ENCODE measurements at places on chromosomes 11 and 22. TPM values are rescaled to one million over a fixed set of nuclear protein-coding genes. Genes with fewer than 3 reads are reported as not detected.
A peak's percentile ranks its signal among the peaks of the same experiment; 100 is the strongest.

GRCh38 chr11:19789835-19790710 is 77.4 kb downstream of the NAV2 start:
- H3K27ac ChIP-seq: no peak overlapping the region
- no peaks in the 10 kb centered on the region for H3K36me3 ChIP-seq
- H3K4me3 ChIP-seq: no peak overlapping the region
- peaks cover 6% of the 10 kb centered on the region for H3K27me3 ChIP-seq

- no peaks in the 10 kb centered on the region for H3K4me1 ChIP-seq
- peaks cover 6% of the 10 kb centered on the region for H3K27me3 ChIP-seq
- H3K4me3 ChIP-seq: no peak overlapping the region
- no peaks in the 10 kb centered on the region for H3K36me3 ChIP-seq
- no peak for DNase-seq
- H3K27ac ChIP-seq: no peak overlapping the region
These were observed 10.7 kb downstream of the LMO1 start for GRCh38 chr11:8252946-8253345.

GRCh38 chr11:114354076-114354475 is 46.2 kb downstream of the C11orf71 start:
- no peaks in the 10 kb centered on the region for H3K36me3 ChIP-seq
- no peak overlapping the region for H3K27ac ChIP-seq
- no peak overlapping the region for H3K4me3 ChIP-seq
- no peaks in the 10 kb centered on the region for H3K4me1 ChIP-seq
- peaks cover 18% of the 10 kb centered on the region for H3K27me3 ChIP-seq
- DNase-seq: no peak

GRCh38 chr11:45048870-45049691 is 97.4 kb upstream of the PRDM11 start:
- H3K4me3 ChIP-seq: no peak overlapping the region
- peaks cover 1% of the 10 kb centered on the region for H3K36me3 ChIP-seq
- peaks cover 9% of the 10 kb centered on the region for H3K4me1 ChIP-seq
- peaks cover 7% of the 10 kb centered on the region for H3K27me3 ChIP-seq
- no peak overlapping the region for H3K27ac ChIP-seq

DNA sequence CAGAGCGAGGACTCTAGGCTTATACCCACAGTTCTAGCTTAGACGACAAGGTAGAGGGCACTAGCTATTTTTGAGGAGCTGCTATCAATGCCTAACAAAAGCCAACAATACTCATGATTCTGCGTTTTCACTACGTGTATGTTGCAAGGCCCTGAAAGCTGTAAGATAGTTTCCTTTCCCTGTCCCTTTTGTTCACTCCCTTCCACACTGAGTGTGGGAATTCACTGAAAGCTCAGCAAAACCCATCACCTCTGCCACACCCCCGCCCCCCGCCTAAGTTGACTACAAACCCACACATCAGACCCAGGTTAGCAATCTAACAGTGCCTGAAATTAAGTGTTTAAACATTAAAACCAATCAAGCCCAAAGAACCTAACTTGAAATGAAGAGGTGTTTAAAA is 6.2 kb upstream of the LDLRAD3 start:
- no peaks in the 10 kb centered on the region for H3K4me1 ChIP-seq
- no peak overlapping the region for H3K27ac ChIP-seq
- no peaks in the 10 kb centered on the region for H3K36me3 ChIP-seq
- DNase-seq: no peak

DNA sequence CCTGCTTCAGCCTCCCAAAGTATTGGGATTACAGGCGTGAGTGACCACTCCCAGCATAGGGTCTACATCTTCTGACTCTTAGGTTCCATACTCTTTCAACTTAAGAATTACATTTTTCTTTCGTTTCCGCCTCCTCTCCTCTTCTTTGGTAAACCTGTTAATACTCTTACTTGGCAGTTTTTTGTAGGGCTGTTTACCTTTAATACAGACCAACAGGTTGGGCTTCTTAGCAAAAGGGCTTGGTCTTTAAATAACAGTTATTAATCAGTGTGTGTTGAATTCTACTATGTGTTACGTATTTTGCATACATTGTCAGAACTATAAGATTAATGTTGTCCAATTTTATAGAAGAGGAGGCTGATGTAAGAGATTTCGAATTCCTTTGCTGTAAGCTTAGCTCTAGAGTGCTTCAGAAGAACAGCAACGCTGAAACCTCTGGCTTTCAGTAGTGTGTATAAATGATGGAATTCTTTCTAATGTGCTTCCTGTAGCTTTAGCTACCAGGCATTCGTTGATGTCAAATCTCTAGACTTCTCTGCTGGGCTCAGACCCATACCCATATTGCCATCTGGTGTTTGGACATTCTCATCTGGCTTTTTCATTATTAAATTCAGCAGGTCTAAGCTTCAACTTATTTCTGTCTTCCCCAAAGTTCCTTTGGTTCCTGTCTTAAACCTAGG is 3.1 kb downstream of the FDX1 start:
- no peak overlapping the region for H3K4me3 ChIP-seq
- peaks cover 31% of the 10 kb centered on the region for H3K4me1 ChIP-seq
- H3K36me3 ChIP-seq: peaks cover 9% of the 10 kb centered on the region
- no peak for DNase-seq
- no peak overlapping the region for H3K27ac ChIP-seq
- H3K27me3 ChIP-seq: no peaks in the 10 kb centered on the region

GRCh38 chr11:74677131-74677530 is 54.1 kb downstream of the CHRDL2 start:
- H3K36me3 ChIP-seq: no peaks in the 10 kb centered on the region
- H3K4me3 ChIP-seq: no peak overlapping the region
- no peak overlapping the region for H3K27ac ChIP-seq
- peaks cover 2% of the 10 kb centered on the region for H3K4me1 ChIP-seq

DNA sequence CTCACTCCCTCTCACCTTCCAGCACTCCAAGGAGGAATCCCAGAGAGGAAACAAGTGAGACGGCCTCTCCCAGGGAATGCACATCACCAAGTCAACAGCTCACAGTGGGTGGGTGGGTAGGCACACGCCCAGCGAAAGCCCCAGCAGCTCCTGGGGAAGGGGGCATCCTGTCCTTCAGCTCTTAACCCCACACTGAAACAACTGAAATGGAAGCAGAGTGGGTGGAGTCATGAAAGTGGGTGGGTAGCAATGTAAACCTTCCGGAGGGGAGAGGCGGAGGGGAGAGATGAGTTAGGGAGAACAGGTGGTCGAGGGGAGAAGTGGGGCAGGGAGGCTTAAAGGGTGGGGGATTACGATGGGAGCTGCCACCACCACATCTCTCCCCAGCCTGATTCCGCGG is 5.4 kb downstream of the MCHR1 start:
- no peaks in the 10 kb centered on the region for H3K36me3 ChIP-seq
- DNase-seq: no peak
- peaks cover 12% of the 10 kb centered on the region for H3K27me3 ChIP-seq
- H3K27ac ChIP-seq: peak overlapping the region; percentile 85
- H3K4me3 ChIP-seq: peak overlapping the region; percentile 64

DNA sequence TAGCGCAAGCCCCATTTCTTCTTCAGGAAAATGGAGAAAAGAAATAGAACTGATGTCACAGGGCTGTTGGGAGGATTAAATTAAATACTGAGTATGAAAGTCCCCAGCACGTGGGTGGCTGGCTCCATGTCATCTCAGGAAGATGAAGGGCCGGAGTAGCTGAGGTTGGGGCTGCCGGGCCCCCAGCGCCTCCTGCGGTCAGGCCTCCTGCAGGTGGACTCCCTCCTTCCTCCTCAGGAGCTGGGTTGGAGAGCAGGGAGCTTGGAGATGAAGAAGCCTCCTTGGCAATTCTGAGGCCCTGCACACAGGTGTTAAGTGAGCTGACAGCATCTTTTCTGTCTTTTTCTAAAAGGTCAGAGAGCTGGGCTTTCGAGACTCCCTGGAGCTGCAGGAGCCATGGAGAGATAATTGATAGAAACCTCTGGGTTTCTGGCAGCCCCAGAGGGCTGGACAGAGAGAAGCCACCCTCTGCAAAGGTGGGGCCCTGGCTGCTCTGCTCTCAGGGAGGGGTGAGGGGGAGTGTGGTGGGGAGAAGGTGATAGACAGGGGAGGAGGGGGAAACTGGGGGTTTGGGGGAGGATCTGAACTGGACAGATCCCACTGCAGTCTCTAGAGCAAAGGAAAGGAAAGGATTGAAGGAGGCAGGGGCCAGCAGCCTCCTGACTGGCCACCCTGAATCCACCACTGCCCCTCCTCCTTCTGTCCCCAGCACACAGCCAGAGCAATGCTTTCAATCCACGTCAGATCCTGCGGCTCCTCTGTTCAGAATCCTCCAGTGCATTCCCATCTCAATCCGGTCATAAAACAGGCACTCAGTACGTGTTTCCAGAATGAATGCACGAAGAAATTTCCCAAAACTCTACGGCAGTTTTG is 210.8 kb downstream of the CEP164 start:
- DNase-seq: no peak
- no peaks in the 10 kb centered on the region for H3K4me1 ChIP-seq
- H3K27me3 ChIP-seq: peaks cover 7% of the 10 kb centered on the region
- H3K4me3 ChIP-seq: no peak overlapping the region

- H3K27ac ChIP-seq: peak overlapping the region; percentile 97
- H3K27me3 ChIP-seq: no peaks in the 10 kb centered on the region
- DNase-seq: no peak
These were observed 92.0 kb downstream of the SGSM3 start for GRCh38 chr22:40462195-40462984.

DNA sequence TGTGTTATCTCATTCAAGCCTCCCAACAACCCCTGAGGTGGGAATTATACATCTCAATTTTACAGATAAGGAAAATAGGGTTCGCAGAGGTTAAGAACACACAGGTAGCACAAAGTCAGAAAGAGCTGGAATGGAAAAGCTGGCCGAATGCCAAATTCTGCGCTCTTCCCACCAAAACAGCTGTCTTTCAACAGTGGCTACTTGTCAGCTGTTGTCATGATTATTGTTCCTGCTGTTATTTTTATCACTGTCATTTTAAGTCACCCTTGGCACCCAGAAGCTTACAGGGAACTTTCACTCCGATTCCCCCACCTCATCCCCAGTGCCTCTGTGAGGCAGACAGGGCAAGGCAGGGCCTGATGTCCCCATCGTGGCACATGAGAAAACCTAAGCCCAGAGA is 74.5 kb upstream of the CSNK2A3 start:
- H3K4me3 ChIP-seq: no peak overlapping the region
- H3K4me1 ChIP-seq: no peaks in the 10 kb centered on the region
- H3K27me3 ChIP-seq: no peaks in the 10 kb centered on the region
- DNase-seq: no peak
- H3K27ac ChIP-seq: no peak overlapping the region

DNA sequence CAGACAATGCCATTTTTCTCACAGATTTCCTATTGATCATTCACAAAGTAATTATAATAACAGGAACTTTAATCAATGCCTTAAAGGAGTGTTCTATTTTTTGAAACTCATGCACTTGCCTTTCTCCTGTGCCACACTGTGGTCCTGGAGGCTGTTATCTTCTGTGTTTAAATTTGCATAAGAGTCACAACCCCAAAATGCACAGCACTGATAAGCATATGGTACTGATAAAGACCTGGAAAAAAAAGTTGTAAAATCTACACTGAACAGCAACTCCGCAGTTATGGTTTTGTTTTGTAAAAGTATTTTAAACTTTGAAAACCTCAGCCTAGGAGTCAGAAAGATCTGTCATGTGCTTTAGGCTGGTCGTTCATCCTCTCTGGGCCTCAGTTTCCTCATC is 9.1 kb upstream of the CCDC34 start:
- H3K36me3 ChIP-seq: no peaks in the 10 kb centered on the region
- H3K27ac ChIP-seq: no peak overlapping the region
- no peak overlapping the region for H3K4me3 ChIP-seq
- no peaks in the 10 kb centered on the region for H3K27me3 ChIP-seq
- no peak for DNase-seq
- H3K4me1 ChIP-seq: no peaks in the 10 kb centered on the region

DNA sequence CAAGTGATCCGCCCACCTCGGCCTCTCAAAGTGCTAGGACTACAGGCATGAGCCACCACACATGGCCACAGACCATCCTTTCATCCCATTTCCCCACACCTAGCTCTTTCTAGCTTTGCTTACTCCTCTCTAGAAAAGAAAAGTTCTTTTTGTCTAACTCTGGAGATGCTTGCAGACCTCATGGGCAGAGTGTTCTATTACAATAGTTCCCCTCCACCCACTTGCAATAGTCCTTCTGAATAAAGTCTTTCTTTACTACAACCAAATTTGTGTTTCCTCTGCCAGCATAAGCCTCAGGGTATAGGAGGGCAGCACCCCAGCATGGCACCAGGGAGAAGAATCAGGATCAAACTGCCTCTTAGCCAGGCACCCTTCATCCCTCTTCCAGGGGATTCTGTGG is 18.8 kb upstream of the RTL6 start:
- peaks cover 4% of the 10 kb centered on the region for H3K36me3 ChIP-seq
- no peaks in the 10 kb centered on the region for H3K4me1 ChIP-seq
- no peak overlapping the region for H3K4me3 ChIP-seq
- H3K27ac ChIP-seq: no peak overlapping the region
- peaks cover 41% of the 10 kb centered on the region for H3K27me3 ChIP-seq

DNA sequence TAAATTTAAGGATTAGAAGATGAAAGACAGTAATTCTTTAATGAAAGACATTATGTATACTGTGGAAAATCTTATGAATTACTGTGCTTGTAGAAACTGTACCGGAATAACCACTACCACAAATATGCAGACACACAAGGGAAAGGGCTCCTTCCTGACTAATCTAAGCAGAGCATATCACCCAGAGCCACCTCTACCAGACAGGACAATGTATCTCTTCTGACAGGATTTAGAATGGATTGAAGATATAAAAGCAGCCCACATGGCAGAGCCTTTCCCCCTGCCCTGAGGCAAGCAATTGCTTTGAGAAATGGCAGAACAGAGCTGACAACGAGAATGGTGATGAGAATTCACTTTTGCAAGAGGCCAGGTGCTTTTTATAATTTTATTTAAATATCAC is 144.1 kb downstream of the NOX4 start:
- no peaks in the 10 kb centered on the region for H3K4me1 ChIP-seq
- H3K27ac ChIP-seq: no peak overlapping the region
- H3K4me3 ChIP-seq: no peak overlapping the region
- no peaks in the 10 kb centered on the region for H3K27me3 ChIP-seq
- no peaks in the 10 kb centered on the region for H3K36me3 ChIP-seq

DNA sequence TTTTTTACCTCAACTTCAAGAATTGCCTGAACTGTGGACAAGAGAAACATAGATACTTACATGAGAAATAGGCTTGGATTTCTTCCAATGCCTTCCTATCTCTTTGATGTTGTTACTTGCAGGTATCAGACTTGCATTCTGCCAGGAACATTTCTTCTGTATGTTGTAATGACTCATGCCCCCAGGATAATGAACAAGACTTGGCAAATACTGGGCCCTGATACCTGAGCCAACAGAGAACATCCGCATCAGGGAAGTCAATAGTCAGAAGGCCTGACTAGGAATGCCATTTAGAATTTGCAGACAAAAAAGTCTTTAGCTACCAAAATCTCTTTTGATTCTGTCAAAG is 273.7 kb upstream of the KIRREL3 start:
- no peaks in the 10 kb centered on the region for H3K27me3 ChIP-seq
- H3K27ac ChIP-seq: no peak overlapping the region

- DNase-seq: no peak
- no peaks in the 10 kb centered on the region for H3K27me3 ChIP-seq
- H3K27ac ChIP-seq: no peak overlapping the region
- H3K36me3 ChIP-seq: no peaks in the 10 kb centered on the region
- no peaks in the 10 kb centered on the region for H3K4me1 ChIP-seq
- no peak overlapping the region for H3K4me3 ChIP-seq
These were observed 41.8 kb upstream of the ACCSL start for GRCh38 chr11:44005956-44006355.

Gene KCNJ1
- total RNA-seq: 0.14 TPM

Gene EP300
- 85.4 TPM for total RNA-seq

Gene IL18
- 0.75 TPM for total RNA-seq

Gene SLC22A6
- total RNA-seq: not detected

Gene RASSF7
- total RNA-seq: 41.0 TPM

Gene CDC42BPG
- total RNA-seq: 3.4 TPM

Gene SUSD2
- total RNA-seq: 1.2 TPM

Gene TEAD1
- total RNA-seq: not detected

Gene OR10A6
- total RNA-seq: not detected

Gene LRRC32
- 0.75 TPM for total RNA-seq

Gene HPX
- total RNA-seq: 0.58 TPM

Gene MUC2
- total RNA-seq: not detected

Gene FGF4
- not detected for total RNA-seq

Measured in activated naive CD8-positive, alpha-beta T cell treated with anti-CD3 and anti-CD28 coated beads, Interleukin-2, amount 10 ng/mL, durations not matched to agents 7 days and 5 days (primary cell).